ENCODE measurements at places on chromosomes 11 and 22.

- no peak for DNase-seq
These were observed 15.9 kb downstream of the TSPAN18 start for GRCh38 chr11:44742508-44743246.

- no peak for DNase-seq
These were observed 25.4 kb downstream of the MICAL3 start for GRCh38 chr22:17998913-17999312.

DNA sequence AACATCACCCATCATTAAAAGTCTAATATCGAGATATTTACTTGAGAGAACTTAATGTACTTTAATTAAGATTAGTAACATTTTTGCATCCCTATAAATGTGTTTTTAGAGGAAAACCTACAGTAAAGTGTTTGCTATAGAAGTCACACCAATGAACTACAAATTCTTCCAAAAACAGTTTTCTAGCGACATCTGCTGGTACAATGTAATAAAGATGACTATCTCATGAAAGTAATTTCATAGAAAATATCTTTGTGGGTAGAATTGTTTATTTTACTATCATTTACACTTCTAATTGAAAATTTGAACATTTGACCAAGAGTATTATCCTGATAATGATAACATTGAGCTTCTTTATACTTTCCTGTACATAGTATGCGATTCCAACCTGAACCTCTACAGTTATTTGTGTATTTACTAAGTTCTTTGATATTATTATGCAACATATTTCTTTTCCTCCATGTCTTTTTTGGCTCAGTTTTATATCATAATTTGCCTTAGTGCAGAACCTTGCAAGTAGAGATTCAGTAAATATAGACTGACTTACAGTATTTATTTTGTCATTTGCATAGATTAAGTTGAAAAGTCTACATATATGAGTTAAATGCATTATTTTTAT, 252.7 kb downstream of the TMEM135 start:
- DNase-seq: peak; percentile 11

GRCh38 chr11:12276831-12277475, 100.4 kb upstream of the PARVA start:
- no peak for DNase-seq

- no peak for DNase-seq
These were observed 27.9 kb downstream of the SMIM38 start for GRCh38 chr11:69183613-69184012.

DNA sequence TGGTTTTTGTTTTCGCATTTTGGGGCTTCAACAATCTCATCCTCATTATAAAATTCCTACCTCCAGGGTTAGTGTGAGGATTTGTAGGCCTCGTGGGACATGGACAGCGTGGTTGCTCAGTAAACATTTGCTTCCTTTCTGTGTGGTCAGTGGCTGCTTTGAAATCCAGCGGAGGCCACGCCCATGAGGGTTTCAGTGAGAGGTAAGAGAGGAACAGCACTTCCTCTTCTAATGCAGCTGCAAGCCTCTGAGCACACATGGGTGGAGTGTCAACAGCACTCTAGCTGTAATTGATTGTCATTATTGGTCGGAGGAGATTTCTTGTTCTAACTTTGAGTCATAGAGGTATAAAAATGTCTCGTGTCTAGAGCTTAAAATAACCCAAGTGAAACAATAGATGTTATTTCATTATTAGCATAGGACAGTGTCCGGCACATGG, 6.0 kb upstream of the ARHGAP42 start:
- peak; percentile 15 for DNase-seq

GRCh38 chr22:46869831-46870441, 107.5 kb downstream of the TBC1D22A start:
- no peak for DNase-seq

- no peak for DNase-seq
These were observed 11.8 kb downstream of the XBP1 start for GRCh38 chr22:28788601-28789000.

DNA sequence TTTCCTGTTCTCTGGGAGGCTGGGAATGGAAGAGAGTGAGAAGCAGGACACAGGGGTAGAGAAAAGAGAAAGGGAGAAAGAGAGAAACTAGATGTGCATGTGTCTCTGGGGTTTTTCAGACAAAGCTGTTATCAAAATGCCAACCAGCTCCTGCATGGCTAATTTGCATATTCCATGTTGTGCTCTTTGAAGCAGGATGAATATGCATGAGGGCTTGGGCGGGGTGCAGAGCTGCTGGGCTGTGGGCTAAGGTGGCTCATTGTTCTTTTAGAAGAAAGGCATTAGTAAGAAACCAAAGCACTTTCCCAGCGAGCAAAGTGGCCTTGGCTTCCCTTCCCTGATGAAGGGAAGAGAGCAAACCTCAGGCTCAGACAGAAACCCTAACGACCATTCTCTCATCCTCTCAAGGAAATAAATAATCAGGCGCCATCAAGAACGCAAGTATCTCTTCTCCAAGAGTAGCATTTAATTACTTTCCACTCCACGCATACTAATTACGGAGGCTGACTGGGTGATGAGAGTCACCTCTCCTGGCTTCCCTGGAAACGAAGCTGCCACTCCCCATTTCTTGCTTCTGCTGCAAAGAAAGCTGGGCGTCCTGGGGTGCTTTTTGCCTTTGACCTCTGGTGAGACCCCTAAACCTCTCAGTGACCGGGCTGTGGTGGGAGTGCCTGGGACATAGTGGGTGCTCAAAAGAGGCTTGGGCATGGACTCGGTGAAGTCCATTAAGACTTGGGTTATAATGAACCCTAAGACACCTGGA, 54.2 kb downstream of the FEZ1 start:
- DNase-seq: no peak

GRCh38 chr11:62238151-62238550, 3.9 kb upstream of the SCGB1D2 start:
- no peak for DNase-seq

DNA sequence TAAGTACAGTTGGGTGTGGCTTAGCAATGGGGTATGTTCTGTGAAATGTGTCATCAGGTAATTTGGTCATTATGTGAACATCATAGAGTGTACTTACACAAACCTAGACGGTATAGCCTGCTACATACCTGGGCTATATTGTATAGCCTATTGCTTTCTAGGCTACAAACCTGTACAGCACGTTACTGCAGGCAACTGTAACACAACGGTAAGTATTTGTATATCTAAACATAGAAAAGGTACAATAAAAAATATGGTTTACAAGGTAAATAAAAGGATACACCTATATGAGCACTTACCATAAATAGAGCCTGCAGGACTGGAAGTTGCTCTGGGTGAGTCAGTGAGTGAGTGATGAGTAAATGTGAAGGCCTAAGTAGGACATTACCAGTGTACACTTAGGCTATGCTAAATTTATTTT, 73.1 kb upstream of the GDPD4 start:
- DNase-seq: no peak

- DNase-seq: peak; percentile 90
These were observed 89.8 kb upstream of the PARVA start for GRCh38 chr11:12287374-12288211.

- DNase-seq: no peak
These were observed 1.5 kb downstream of the EMID1 start for GRCh38 chr22:29207243-29207550.

GRCh38 chr22:20523086-20523983, 15.9 kb downstream of the MED15 start:
- DNase-seq: peak; percentile 79

- DNase-seq: no peak
These were observed 978 bp upstream of the CLDN5 start for GRCh38 chr22:19525116-19525660.

DNA sequence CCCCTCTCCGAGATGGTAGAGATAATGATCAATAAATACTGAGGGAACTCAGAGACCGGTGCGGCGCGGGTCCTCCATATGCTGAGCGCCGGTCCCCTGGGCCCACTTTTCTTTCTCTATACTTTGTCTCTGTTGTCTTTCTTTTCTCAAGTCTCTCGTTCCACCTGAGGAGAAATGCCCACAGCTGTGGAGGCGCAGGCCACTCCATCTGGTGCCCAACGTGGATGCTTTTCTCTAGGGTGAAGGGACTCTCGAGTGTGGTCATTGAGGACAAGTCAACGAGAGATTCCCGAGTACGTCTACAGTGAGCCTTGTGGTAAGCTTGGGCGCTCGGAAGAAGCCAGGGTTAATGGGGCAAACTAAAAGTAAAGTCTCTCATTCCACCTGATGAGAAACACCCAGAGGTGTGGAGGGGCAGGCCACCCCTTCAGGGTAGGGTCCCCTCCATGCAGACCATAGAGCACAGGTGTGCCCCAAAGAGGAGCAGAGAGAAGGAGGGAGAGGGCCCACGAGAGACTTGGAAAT, 43.2 kb downstream of the IGLL1 start:
- no peak for DNase-seq

DNA sequence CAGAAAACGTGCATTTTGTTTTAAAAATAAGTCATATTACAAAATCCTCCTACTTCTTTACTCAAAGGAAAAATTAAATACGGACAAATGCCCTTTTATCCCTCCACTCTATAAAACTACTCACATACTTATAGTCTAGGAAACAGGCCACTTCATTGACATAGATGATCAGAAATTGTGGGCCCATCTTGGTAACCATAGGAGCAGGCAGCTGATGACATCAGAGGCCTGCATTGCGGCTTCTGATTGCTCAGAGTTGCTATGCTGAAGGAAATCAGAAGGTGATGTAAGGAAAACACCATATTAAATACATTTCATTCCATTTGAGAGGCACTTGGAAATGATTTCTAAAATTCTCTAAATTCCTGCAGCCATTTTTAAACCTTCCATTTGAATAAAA, 27.0 kb downstream of the FAM76B start:
- no peak for DNase-seq

DNA sequence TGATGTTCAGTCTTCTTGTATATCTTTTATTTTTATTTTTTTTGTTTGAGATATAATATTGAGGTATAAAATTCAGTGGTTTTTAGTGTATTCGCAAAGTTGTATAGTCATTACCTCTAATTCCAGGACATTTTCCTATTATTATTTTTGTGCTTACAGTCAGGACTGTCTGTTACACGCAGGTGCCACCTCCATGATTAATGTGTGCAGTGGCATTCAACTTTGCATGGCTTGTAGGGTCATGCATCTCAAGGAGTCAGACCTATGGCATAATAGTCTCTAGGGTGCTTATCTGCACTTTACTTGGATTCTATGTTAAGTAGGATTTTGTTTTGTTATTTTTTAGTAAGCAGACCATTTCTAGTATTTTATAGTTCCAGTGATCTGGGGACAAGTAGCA, 1.0 kb downstream of the CTR9 start:
- DNase-seq: no peak

- no peak for DNase-seq
These were observed 4.6 kb upstream of the GALR3 start for GRCh38 chr22:37818409-37819104.

GRCh38 chr11:2194877-2195755, 23.5 kb upstream of the TH start:
- DNase-seq: no peak

DNA sequence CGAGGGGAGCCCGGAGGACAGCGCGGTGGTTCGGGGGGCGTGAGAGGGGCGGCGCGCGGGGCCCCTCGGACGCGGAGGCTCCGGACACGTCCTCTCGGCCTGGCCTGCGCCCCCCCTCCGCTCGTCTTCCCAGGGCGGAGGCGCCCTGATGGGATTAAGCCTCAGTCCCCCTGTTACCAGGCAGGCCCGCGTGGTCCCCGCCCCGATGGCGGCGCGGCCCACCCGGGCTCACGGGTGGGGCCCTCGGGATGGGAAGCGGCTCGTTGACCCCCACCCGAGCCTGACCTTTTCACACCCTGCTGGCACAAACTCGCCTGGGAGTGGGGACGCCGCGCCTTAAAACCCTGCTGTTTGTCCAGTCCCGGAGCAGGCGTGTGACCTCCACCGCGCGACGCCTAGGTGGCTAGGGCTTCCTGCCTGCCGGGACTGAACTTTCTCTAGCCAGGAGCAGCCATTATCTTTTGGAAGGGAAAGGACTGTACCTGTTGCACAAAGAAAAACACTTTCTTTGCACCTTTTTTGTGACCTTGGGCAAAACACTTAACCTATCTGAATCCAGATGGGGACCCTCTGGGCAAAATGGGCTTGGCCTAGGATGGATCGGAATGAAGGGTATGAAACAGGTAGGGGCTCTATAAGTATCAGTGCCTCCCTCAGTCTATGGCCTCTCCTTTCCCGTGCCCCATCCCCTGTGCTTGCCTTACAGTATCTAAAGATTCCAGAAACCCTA, 1.0 kb downstream of the KIAA1671 start:
- DNase-seq: no peak

GRCh38 chr11:132610216-132610615, 922.1 kb downstream of the OPCML start:
- DNase-seq: no peak

DNA sequence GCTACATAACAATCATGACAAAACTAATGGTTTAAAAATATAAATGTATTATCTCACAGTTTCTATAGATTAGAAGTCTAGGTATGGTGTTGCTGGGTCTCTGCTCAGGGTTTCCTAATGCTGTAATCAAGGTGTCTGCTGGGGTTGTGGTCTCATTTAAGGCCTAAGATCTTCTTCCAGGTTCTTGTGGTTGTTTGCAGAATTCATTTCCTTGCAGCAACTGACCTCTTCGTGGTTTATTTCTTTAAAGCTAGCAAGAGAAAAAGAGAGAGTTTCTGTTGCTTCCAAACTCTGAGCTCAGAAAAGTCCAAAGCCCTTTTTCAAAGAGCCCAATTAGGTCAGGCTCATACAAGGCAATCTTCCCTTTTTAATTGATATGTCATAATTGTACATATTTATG, 452.7 kb upstream of the CCDC179 start:
- DNase-seq: no peak

DNA sequence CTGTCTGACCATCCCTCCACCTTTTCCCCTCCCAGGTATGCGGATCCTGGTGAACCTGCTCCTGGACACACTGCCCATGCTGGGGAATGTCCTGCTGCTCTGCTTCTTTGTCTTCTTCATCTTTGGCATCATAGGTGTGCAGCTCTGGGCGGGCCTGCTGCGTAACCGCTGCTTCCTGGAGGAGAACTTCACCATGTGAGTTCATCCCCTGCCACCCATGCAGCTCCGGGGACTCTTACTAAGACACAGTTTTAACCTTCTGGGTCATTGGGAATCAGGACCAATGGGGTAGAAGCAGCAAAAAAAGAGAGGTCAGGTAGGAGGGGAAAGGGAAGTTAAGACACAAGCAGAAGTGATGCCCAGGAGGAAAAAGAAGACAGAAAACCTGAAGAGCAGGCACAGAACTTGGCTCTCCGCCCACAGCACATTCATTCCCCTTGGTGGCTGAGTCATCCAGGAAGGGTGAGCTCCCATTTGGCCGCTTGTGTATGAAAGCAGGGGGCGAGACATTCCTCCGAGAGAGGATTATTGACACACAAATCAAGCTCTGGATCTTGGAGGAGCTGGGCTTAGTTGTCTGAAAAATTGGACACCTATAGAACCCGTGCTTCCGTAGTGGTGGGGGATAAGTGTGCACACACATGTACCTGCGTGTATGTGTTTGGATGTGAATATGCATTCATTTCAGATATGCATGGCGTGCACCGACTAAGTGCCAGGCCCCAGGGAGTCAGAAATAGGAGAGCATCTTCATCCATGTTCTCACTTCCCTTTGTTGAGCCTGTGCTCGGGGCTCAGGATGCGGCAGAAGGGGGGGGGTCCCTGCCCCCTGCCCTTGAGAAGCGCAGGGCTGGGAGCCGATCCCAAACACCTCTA, 64.2 kb downstream of the CACNA1I start:
- peak; percentile 35 for DNase-seq
